ENCODE measurements at places on chromosomes 13 and 19.

GRCh38 chr13:48078251-48078656 is 16.6 kb downstream of the MED4 start:
- no peak for DNase-seq

DNA sequence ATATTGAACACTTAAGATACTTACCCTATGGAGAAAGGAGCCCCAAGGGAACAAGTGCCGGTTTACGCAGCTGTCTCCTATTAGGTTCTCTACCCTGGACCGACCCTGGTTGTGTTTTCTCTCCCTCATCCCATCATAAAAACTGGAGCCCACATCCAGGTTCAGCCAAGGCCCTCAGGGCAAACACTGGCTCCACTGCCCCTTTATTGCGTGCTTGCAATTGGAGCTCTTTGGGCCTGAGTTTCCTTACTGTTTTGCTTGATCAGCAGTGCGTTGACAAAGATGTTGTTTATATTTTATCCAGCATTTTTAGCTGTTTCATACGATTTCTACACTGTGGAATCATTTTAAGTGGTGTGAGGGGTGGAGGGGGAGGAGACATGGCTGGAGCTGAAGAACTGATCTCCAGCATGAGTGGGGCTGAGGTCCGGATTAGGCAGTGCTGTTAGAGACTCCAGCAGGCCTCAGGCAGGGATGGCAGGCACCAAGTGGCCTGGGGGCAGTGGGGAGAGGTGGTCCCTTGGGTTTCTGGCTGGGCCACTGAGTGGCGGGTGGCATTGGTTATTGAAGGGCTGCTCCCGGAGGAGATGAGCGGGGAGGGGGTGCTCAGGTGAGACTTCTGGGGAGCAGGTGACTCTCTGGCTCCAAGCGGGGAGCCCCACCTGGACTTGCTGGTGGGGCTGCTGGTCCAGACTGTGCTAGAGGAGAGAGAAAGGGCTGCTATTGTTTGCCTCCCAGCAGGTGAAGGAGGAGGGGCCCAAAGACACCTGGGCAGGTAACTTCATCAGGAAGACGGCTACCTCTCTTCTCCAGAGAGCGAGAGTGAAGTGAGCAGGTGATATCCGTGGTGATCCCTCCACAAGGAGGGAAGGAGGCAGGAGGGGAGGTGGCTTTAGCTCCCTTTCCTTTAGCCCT is 62.4 kb upstream of the RNF113B start:
- DNase-seq = no peak

DNA sequence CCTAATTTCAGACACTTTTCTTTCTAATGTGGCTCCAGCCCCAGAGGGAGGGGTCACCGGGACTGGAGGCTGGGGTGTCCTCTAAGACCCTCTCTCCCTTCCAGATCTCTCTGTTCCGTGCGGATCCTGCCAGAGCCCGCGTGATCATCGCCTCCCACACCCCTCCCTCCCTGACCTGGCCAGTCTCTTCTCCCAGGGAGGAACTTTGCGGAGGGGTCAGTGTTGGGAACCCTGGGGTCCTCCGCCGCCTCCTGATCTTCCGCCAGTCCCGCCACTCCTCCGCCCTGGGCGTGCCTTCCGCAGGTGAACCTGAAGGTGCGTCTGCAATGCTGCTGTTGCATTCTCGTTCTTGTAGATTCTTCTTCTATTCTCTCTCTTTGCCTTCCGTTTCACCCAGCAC is 9.1 kb downstream of the SOX21 start:
- no peak for DNase-seq

DNA sequence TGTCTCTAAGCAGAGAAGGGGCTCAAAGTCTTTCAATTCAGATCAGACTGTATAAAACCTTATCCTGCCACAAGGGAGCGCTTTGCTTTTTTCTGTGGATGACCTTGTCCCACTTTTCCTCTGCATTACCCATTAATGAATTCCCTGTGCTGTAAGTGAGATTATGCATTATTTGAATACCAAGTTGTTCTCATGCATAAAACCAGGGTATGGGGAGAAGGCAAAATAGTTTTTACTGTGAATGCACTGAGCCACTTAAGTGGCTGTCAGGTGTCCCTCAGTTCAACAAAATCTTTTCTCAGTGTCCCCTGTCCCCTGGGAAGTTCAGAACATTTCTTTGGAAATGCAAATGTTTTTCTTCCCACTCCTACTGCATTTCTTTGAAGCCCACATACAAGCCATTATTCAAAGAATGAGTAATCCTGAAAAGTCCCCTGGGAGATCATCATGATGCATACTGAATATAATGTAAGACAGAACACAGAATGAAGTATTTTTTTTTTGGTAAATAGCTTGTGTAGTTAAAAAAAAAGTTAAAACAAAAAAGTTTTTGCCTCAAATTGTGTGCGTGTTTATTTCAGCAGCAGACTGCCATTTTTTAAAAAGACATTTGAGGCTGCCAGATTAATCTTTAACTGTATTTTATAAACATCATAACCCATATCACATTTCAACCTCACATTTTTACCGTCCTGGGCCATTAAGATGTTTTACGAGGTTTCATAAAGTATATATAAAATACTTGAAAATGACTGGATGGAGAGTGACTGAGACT is 506.7 kb upstream of the PCDH9 start:
- DNase-seq = peak; percentile 31

DNA sequence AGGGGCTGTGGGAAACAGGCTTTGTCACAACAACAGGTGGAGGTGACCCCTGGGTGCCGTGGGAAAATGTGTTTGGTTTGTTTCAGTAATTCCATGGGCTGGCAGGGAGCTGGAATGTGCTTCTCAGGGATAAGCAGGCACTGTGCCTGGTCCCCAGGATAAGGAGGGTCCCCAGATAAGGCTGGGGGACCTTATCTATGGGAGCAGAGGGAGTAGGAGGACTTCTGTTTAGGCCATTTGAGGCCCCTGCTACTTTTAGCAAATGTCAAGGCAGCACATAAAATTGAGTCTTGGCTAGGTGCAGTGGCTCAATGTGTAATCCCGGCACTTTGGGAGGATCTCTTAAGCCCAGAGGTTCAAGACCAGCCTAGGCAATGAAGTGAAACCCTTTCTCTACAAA is 59.5 kb downstream of the KCNC3 start:
- no peak for DNase-seq

All from AG10803 (cell line).